ENCODE measurements at places on chromosomes 12 and 14.

- no peak for DNase-seq
Observed at GRCh38 chr12:52829986-52830770, 3.9 kb downstream of the KRT79 start.

GRCh38 chr12:120532701-120533238, 1.4 kb upstream of the RNF10 start:
- DNase-seq, result no peak

DNA sequence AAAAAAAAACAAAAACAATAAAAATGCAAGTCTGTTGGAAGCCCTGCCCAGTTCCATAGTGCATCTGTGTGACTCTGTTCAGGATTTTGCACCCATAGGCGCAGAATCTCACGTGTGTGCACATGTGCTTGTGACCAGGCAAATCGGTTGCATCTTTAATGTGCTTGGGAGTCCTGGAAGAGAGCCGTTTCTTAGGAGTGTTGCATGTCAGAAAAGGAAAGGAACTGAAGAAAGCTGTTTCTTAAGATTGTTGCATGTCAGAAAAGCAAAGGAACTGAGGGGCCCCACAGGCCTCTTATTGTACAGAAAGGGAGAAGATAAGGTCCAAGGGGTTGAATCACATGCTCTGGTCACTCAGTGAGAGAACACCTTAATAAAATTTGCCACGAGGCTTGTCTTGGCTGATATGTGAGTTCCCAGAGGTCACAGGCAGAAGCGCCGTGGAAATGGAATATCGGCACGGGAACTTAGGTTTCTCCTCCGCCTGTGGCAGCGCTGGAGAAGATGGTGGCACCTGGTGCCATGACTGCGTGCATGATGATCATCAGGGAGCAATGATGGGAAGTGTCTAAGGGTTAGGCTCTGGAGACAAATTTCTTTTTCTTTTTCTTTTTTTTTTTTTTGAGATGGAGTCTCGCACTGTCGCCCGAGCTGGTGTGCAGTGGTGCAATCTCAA, 90.0 kb downstream of the LRRC74A start:
- DNase-seq, result no peak

- DNase-seq, result no peak
Observed at GRCh38 chr12:47636908-47637780, 68.7 kb downstream of the RPAP3 start.

DNA sequence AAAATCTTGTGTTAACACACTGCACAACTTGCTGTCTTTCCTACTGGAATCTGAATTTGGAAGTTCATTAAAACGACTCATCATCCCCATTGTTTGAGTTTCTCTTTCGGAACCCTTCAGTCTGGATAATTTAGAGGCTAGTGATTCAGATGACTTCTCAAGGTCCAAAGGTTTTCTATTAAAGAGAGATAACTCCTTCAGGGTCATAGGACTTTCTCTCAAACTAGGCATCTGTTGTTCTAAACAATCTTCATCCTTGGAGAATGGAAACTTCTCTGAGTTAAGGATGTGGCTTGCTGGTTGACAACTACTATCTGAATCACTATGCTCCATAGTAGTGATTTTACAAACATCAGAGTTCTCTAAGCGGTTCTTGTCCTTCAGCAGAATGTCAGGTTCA, 4.4 kb downstream of the MLH3 start:
- no peak for DNase-seq

DNA sequence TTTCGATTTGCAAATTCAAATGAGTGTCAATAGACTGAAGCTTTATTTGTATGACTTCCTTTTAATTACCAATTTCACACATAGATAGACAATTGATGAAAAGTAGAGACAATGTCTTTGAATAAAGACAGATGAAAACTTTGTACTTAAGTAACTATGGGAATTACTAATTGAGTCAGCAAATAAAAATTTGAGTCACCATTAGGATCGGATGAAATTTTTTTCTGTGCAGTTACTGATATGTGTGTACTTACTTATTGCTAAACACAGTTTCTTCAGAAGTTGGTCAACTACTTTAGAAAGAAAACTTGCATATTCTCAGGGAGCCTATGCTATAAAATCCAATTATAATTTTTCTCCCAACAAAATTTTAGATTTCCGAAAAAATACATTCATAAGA, 224.9 kb upstream of the SLC16A7 start:
- no peak for DNase-seq

- DNase-seq, result no peak
Observed at GRCh38 chr14:89429199-89430181, 12.5 kb upstream of the FOXN3 start.

GRCh38 chr12:99261256-99261655, 386.3 kb upstream of the GARIN6 start:
- DNase-seq, result no peak

DNA sequence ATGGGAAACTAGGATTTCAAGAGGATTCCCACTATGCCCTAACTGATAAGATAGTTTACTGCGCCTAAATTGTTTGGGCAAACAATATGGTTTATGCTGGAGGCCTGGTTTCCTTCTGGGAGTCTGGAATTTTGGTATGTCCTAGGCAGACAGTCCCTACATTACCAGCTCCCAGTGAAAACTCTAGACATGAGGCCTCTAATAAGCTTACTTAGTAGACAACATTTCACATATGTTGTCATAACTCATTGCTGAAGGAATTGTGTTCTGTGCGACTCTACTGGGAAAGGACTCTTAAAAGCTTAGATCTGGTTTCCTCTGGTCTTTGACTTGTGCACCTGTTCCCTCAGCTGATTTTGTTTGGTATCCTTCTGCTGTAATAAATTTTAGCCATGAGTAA, 18.0 kb upstream of the PRPF39 start:
- no peak for DNase-seq

- DNase-seq, result no peak
Observed at GRCh38 chr14:104007121-104007520, 64.8 kb upstream of the RD3L start.

- no peak for DNase-seq
Observed at GRCh38 chr12:127414636-127415035, 852.3 kb upstream of the TMEM132C start.

DNA sequence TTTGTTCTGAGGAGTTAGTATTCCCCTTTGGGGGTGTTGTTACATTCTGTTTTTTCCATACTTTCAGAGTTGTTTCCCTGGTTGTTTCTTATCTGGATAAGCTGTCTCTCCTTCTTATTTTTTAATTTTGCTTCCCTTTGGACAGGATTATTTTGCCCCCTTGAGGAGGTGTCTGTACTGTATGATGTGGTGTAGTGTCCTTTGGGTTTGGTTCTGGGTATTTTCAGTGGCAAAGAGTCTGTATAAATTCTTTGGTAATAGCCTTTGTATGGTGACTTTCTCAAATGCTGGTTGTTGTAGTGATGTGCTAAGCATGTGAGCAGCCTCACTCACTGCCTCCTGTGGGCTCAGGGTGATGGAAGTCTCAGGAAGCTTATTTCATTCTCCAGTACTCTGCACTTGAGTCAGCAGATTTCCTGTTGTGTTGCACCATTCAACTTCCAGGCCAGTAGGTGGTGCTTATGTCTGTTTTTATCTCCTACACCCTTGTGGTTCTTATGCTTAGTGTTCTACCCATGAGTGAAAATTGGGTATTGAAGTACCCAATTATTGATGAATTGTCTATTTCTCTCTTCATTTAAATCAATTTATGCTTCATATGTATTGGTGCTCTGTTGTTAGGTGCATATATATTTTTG, 103.3 kb upstream of the PMCH start:
- DNase-seq, result no peak

All from NCI-H187 (cell line).